ENCODE measurements at places on chromosomes 7 and 10.
A peak's percentile ranks its signal among the peaks of the same experiment; 100 is the strongest.

- no peak for DNase-seq
Observed at GRCh38 chr10:28948046-28948445, 270.7 kb downstream of the BAMBI start.

DNA sequence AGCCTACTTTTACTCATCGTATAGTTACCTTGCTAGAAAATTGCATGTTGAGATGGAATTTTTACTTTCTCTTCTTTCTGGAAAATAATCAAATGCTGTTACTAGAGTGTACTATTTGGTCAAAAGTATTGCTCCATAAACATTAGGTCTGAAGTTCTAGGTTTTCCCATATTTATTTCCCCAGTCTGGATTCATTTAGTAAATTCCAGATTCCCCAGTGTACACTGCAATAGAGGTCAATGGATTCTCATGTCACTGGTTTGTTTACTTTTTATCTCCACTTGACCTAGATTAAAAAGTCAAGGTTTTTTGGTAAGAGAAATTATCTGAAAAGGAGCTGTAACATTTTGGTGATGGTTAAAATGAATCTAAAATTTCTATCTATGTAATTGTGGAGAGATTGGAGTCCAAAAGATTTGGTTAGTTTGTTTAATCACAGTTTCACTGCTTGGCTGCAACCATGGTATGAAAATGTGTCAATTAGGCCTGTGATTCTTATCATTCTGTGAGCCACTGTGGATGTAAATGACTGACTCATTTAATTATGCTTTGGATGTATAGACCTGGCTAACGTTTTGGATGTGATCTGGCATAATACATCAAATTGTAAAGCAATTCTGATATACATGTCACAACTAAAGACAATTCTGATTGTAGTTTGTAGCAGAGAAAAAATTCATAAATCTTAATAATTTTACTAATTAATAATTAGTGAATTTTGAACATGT, 32.7 kb upstream of the STEAP4 start:
- no peak for DNase-seq

- no peak for DNase-seq
Observed at GRCh38 chr10:67837541-67838314, at the start of gene DNAJC12. TSS of gene DNAJC12 (minus strand) at chr10:67838188. CDS start at chr10:67838011, 177 bp downstream.

DNA sequence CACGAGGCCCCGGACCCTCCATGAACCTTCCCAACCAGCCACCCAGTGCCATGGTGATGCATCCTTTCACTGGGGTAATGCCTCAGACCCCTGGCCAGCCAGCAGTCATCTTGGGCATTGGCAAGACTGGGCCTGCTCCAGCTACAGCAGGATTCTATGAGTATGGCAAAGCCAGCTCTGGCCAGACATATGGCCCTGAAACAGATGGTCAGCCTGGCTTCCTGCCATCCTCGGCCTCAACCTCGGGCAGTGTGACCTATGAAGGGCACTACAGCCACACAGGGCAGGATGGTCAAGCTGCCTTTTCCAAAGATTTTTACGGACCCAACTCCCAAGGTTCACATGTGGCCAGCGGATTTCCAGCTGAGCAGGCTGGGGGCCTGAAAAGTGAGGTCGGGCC, 90.6 kb upstream of the PDCD4 start:
- DNase-seq: no peak

DNA sequence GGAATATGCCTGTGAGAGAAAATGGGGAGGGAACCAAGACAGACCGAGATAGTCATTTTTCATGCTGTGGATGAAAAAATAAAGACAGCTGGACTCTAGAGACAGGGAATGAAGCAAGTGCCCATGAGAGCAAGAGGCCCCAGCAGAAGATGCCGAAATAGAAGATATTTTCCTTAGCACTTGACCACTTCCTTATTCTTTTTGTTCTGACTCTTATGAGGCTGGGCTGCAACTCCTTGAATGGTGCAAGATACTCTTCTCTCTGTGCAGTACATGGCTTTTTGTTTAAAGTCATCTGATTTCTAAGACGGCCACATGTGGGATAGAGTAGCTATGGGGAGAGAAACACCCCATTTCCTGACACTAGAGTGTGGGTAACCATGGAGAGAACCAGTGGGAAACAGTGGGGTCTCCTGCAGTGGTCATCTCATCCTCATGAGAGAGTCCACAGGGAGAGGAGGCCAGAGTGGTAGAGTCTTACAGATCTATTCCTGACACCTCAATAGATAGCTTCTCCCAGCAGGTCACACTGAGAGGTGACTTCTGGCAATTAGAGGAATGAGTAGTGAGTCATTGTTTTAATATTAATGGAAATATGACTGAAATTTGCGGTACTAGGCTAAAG, 18.0 kb upstream of the VCL start:
- no peak for DNase-seq

DNA sequence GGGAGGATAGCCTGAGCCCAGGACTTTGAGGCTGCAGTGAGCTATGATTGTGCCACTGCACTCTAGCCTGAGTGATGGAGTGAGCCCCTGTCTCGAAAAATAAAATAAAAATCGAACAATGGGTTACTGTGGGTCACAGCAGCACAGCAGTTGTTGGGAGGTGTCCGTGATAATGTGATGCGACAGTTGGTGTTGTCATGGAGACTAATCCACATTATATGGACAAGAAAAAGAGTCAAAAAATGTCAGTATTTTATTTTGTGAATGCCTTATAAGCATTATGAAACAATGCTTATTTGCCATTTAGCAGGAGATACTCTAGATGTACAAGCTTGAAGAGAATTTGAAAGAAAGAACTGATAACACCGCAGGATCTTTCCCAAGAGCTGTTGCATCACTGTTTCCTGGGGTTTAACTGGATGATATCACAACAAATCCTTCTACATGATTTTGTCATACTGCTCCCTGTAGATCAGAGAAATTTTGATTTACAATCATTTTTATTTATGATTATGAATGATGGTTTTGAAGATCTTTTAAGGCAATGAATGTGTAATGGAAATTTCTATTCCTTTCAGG, 195.4 kb downstream of the BAMBI start:
- no peak for DNase-seq

GRCh38 chr10:45561952-45562351, 110.6 kb downstream of the ZFAND4 start:
- no peak for DNase-seq

GRCh38 chr10:73601486-73601921, 10.4 kb upstream of the USP54 start:
- DNase-seq: no peak

GRCh38 chr10:129849452-129849750, 114.7 kb downstream of the EBF3 start:
- no peak for DNase-seq

DNA sequence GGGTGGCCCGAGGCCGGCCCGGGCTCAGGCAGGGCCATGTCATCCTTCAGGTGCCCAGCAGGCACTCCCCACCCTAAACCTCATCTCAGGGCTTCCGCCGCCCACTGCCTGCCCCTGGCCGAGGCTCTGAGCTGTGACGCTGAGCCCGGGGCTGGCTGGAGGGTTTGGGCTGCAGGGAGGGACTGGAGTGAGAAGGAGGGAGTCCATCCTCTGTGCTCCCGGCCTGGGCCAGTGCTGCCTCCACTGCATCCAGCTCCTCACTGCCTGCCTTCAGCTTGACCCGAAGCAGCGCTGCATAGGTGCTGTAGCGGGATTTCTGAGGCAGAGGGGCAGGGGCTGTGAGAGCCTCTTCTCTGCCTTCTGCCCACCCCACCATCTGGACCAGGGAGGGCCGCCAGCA, 7.6 kb downstream of the NFKB2 start:
- DNase-seq: no peak

DNA sequence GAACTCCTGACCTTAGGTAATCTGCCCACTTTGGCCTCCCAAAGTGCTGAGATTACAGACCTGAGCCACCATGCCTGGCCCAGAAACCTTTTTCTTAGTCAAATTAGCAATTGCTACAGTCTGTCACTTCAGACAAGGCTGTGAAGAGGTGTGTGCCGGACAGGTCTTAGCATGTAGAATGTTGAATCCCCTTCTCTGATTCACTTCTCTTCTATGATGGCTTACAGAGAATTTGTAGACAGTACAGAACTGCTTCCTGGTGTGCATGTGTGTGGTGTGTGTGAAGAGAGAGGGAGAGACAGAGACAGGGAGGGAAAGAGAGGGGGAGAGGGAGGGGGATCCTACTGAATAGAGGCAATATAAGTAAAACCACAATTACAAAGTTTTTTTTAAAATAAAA, 150.4 kb downstream of the PARD3 start:
- DNase-seq: no peak

DNA sequence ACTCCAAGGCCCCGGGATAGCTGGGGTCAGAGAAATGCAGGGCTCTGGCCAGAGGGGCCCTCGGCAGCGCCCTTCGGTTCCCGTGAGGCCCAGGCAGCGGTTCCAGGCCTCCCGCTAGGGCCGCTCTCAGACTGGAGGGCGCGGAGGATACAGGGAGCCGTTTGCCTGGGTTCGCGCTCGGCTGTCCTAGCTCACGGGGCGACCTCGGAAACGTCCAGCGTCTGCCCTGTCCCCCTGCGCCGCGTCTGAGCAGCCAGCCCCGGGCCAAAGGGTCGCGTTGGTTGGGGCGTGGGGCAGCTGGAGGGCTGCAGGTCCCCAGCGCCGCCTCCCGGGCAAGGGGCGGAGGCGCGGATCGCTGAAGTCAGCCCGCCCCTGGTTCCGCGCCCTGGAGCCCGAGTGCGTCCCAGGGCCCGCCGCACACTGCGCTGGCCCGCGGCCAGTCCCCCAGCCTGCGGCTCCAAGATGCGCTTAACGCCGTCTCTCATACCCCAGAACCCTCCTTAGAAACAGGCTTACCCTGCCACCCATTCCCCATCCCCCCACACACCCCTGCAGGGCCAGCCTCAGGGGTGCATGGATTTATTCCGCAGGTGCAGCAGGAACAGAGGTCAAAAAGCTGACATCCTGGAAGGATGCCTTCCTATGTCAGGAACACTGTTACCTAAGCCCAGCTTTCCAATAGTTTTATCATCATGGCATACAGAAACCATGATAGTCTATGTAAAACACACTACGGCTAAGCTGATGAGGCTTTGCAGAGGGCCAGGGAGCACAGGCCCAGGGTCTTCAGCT, 22.1 kb upstream of the OPN4 start:
- DNase-seq: no peak

- DNase-seq: no peak
Observed at GRCh38 chr10:72310636-72311035, 36.9 kb downstream of the DDIT4 start.

GRCh38 chr10:88442716-88443115, 140.4 kb downstream of the RNLS start:
- DNase-seq: no peak

DNA sequence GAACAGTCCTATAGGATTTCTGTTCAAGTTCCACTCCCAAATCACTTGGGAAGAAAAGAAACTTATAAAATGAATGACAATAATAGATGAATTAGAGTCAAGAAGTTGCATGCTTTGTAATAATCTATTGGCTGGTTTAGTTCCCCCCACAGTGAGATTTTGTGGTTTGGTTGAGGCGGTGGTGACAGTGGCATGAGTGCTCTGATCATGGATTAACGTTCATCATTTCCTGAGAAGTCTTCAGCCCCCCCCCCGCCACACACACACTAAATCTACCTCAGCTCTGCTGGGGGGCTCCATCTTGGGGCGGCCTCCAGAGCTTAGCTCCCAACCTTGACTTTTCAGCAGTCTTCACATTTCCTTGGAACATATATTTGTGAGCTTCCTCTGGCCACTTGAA, 121.7 kb downstream of the ABCA13 start:
- DNase-seq: no peak

GRCh38 chr10:86282664-86283465, 83.7 kb downstream of the GRID1 start:
- DNase-seq: peak; percentile 49

- no peak for DNase-seq
Observed at GRCh38 chr10:25522946-25523608, 348.3 kb downstream of the GPR158 start.

DNA sequence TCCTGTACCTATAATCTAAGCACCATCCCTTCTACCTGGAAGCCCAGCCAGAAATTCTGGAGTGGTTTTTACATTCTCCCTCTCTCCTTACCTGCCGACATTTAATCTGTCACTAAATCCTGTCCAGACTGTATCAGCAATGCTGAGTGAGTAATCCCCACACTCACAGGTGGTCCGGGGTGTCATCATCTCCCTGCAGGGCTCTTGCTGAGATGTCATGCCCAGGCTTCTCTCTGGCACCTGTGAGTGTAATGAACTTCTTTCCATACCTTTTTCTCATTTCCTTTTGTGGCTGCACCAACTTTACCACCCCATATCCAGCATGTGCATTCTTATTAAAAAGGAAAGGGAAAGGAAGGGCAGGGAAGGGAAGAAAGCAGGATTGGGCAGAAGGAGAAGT, 355.2 kb downstream of the CCSER2 start:
- no peak for DNase-seq

DNA sequence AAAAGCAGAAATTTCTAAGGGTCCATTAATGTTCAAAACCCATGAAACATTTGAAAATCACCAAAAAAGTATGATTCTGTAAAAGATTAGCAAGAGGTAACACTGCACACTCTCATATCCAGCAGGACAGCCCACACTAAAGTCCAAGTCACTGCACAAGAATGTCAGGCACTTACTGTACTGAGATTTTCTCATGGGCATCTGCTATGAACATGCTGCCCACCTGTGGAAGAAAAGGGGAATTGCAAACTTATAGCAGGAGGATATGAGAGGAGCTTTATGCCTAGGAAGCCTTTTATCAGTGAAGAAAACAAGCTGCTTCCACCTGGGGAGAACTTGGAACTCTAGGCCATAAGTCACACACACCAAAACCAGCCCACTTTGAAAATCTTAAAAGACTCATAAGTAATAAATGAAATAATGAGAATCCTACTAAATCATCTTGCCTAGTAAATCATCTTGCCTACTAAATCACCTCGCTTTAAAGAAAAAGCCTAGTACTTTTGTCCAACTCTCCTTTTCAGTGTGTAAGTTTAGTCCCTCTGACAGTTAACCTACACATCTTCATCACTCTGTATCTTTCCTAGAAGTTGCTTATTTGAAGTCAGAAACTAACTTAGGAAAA, 46.1 kb downstream of the ARMH3 start:
- DNase-seq: no peak

- no peak for DNase-seq
Observed at GRCh38 chr7:132154695-132155471, 421.4 kb downstream of the PLXNA4 start.

DNA sequence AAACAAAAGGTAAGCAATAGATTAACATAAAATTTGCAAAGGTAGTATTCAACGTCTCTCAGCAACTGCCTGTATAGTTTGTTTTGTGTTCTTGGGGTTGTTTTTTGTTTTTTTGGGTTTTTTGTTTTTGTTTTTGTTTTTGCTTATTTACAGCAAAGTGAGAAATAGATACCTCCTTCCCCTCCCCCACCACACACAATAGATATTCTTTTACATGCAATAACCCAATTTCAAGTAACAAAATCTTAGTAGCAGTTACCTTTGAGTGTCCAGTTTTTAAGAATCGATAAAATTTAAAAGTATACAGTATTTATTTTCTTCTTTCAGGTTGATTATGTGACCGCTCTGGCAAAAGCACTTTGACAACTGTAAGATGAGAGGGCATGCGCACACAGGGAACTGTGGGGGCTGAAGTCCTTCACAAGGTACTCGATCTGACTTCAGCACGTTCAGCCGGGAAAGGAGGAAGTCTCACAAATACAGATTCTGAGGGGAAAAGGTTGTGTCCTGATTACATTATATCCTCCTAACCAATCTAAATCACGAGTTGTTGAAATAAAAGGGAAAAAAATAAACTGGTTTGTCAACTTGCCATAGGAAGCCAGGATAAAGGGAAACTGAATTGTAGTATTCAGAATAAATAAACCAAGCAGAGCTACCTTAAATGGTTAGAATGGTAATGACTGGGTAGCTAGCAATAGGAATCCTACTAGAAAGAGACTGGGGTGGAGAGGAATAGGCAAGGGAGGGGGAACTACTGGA, 47.8 kb downstream of the CPEB3 start:
- no peak for DNase-seq

Measured in coronary artery (tissue), 2 donors.